ENCODE measurements at places on chromosomes 4 and X.

- DNase-seq: no peak
These were observed 82.0 kb downstream of the ADAMTS3 start for GRCh38 chr4:72486991-72487390.

GRCh38 chr4:142130666-142131065 is 494.3 kb downstream of the IL15 start:
- DNase-seq: no peak

- no peak for DNase-seq
These were observed 236.9 kb downstream of the DCTD start for GRCh38 chr4:182680234-182680653.

DNA sequence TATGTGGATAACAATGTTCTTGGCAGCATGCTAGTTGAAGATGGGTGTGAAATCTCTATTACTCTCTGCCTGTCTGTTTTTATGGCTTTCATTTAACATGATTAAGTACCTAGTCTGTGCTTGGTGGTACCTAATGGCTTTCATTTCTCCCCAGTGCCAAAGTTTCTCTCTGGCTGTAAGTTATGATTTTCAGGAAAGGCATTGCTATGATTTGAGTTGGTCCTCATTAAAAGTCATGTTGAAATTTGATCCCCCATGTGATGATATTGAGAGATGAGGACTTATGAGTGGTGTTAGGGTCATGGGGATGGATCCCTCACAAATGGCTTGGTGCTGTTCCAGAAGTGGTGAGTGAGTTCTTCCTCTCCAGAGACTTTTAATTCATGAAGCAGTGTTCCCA is 162.4 kb upstream of the IL15 start:
- DNase-seq: no peak
